ENCODE measurements at places on chromosomes 6 and 20. TPM values are rescaled to one million over a fixed set of nuclear protein-coding genes. Genes with fewer than 3 reads are reported as not detected.

Gene CD109
- 58.7 TPM for total RNA-seq

Gene SUMO4
- total RNA-seq, result 2.1 TPM

Gene MGME1
- 5.6 TPM for total RNA-seq

Gene DLL1
- total RNA-seq, result under 0.01 TPM

Gene APMAP
- total RNA-seq, result 159 TPM

Gene CD40
- total RNA-seq, result 2.0 TPM

Gene APOBEC2
- total RNA-seq, result not detected

Gene CFAP61
- total RNA-seq, result 0.32 TPM

Gene MCHR2
- not detected for total RNA-seq

Gene BPIFB1
- not detected for total RNA-seq

Gene CCN5
- total RNA-seq, result 0.30 TPM

Gene KCNK5
- not detected for total RNA-seq

Gene RAET1L
- not detected for total RNA-seq

Measured in smooth muscle cell of the umbilical artery (primary cell).